ENCODE measurements at places on chromosomes 3 and 15.

DNA sequence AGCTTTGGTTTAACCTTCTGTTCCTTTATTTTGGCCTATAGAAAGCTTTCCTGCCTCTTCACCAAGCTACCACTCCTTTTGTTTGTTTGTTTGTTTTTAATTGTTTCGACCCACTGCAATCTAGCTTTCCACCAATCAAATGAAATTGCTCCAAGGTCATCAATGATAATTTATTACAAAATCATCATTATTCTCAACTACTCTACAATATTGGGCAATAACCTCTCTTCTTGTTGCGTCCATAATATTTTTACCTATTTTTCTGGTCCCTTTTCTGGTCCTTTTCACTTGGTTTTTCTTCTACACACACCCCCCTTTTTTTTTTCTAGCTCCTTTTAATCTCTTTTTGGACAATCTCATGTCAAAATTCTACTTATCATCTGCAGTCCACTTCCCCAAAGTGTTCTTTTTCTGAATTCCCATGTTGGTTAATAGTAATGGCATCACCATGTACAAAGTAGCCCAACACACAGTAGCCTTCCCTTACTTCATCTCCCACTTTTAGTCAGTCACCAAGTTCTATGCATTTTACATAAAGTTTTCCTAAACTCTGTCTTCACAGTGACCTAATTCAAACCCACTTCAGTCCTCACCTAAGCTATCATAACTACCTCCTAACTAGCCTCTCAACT, 11.0 kb upstream of the ANKRD28 start:
- no peak for DNase-seq

GRCh38 chr3:193599393-193599792, 6.4 kb downstream of the OPA1 start:
- no peak for DNase-seq

DNA sequence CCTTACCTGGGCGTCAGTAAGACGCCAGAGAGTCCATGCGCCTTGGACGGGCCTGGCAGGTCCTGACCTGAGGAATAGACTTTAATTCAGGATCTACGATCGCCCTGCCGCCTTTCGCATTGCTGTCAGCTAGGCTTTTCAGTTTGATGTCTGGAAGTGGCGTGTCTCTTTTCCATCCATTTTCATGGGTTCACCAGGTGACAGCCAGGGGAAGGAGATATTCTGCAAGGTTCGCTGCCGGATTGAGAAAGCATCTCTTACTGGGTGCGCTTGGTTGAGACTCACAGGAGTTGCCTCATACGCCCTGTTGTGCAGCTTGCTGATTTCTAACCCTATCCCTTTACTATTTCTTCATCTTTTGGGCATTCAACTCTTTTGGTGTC, 7.4 kb downstream of the EPHA3 start:
- DNase-seq, result no peak

DNA sequence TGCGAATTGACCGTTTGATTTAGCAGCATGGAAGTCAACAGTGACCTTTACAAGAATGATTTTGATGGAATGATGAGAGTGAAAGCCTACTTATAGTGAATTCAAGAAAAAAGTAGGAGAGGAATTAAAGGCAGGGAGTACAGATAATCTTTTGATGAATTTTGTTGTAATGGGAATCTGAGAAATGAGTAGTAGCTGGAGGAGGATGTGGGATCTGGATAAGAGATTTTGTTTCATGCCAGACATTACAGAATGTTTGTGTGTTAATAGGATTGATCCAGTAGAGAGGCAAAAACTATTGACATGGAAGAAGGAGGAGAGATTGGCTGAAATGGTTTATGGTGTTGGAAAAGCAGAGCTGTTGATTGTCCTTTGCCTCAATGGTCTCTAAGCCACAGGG, 17.4 kb upstream of the ZNF609 start:
- no peak for DNase-seq

DNA sequence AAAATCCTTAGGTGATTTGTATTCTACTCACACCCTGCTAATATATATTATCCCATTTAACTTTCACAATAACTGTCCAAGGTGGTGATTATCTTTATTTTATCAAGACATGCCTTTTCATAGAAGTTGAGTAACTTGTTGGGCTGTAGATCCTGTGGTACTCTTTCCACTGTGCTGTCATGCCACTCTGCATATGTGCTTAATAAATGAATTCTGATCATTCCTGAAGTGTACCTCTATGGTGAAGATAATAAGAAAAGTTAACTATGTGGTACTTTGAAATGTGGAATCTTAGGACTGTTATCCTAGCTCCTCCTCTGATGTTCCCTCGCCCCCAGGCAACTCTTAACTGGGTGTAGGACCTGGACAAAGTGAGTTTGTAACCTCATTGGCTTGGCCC, 5.2 kb downstream of the SNRK start:
- DNase-seq, result no peak

DNA sequence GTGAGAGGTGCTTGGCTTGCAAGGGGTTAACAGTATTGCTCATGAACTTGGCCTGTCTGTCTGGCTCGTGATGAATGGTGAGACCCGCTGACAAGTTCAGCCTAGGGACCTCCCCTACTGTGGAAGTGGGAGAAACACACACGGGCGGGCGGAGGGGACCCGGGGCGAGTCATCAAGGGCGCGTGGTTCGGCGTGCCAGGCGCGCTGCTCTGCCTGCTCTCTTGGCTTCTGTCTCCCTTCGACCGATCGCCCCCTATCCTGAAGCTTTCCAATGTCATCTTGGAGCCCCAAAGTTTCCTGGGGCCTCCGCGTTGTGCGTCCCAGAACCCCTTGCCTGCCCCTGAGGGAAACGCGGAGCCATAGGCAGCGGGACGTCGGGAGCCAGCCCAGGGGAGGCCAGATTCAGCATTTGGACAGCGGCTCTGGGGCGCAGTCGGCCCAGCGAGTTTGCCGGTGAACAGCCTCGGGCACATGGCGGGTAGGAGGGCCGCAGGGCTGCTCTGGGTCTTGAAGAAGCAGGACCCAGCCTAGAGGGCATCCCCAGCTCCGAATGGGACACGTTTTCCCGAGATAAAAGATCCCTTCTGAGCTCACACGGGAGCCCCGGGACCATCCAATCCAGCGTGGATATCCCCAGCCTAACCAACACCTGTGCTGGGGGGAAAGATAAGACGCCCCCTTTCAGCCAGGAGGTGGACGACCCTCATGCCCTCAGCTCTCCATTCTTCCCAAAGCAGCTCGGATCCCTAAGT, 27.0 kb upstream of the POLG start:
- no peak for DNase-seq

- DNase-seq, result no peak
Observed at GRCh38 chr3:171249245-171249644, 211.0 kb downstream of the TNIK start.

- no peak for DNase-seq
Observed at GRCh38 chr3:29718661-29719065, 437.8 kb downstream of the RBMS3 start.
